GM10248 (cell line): ENCODE measurements at places on chromosomes 11 and 22.
A peak's percentile ranks its signal among the peaks of the same experiment; 100 is the strongest.

- DNase-seq, result no peak
Observed at GRCh38 chr11:134647066-134647743, 235.2 kb upstream of the B3GAT1 start.

DNA sequence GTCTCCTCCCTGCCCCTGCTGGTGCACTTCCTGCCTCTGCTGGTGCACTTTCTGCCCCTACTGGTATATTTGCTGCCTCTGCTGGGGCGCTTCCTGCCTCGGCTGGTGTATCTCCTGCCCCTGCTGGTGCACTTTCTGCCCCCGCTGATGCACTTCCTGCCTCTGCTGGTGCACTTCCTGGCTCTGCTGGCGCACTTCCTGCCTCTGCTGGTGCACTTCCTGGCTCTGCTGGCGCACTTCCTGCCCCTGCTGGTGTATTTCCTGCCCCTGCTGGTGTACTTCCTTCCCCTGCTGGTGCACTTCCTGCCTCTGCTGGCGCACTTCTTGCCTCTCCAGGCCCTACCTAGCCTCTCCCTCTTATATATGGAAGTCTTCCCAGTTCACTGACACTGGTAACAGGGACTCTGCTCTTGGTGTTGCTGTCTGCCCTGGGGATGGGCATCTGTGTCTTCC lies 10.1 kb downstream of the MTFP1 start:
- no peak for DNase-seq

GRCh38 chr11:71173709-71174108 lies 78.7 kb downstream of the SHANK2 start:
- no peak for DNase-seq

- DNase-seq, result peak; percentile 16
Observed at GRCh38 chr11:100467821-100468508, 219.1 kb upstream of the ARHGAP42 start.

GRCh38 chr11:78429660-78430059 lies 12.0 kb upstream of the GAB2 start:
- no peak for DNase-seq

GRCh38 chr22:31800065-31800464 lies 46.2 kb downstream of the DEPDC5 start:
- DNase-seq, result no peak

DNA sequence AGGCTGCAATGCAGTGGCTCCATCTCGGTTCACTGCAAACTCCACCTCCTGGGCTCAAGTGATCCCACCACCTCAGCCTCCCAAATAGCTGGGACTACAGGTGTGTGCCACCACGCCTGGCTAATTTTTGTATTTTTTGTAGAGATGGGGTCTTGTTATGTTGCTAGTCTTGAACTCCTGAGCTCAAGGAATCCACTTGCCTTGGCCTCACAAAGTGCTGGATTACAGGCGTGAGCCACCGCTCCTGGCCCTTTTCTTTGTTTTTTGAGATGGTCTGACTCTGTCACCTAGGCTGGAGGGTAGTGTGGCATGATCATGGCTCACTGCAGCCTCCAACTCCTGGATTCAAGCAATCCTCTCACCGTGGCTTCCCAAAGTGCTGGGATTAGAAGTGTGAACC lies 21.0 kb downstream of the ARFGAP3 start:
- no peak for DNase-seq

- no peak for DNase-seq
Observed at GRCh38 chr22:44468973-44469372, 29.1 kb downstream of the RTL6 start.

DNA sequence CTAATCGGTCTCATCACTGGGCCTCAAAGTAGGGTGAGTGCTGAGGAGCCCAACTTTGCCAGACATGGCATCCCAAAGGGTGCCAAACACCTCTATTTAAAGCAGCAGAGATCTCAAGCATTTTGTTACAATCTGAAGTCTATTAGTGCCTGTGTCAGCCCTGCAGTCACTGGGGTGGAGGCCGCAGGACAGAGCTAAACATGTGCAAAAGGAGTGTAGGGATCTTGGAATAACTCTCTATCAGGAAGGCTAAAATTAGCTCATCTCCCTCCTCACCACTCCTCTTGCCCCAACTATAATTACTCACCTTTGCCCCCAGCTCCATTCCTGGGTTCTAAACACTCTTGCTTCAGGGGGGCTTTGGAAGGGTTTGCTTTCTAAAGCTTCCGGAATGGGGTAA lies 87.5 kb downstream of the TIMP3 start:
- DNase-seq, result no peak

DNA sequence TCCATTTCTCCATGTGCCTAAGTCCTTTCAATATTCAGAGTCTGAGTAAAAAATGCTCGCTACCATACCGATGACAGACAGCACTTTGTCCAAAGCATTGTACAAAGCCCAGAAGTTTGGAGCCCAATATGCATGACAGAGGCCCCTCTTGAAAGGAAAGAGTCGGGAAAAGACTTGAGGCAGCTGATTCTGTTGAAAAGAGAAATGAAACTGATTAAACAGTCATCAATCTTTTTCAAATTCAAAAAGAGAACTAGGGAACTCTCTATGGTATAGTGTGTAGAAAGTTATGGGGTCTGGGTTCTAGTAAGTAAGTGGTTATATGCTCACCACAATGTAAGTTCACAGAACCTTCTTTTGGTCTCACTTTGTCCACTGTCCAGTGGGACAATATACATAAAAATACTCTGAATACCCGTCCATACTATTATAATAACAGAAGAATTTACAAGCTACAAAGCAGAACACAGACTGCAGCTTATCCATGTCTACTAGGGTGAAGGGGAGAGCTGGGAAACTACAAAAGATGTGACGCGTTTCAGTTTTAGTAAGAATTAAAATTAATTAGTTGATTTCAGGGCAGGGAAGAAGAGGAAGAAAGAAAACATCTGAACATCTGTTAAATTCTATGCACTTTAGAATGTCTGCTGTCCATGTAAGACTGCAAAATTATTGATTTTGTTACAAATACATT lies 26.7 kb downstream of the ALG8 start:
- DNase-seq, result peak; percentile 31

GRCh38 chr11:119295178-119295577 lies 21.8 kb downstream of the MCAM start:
- DNase-seq, result no peak

DNA sequence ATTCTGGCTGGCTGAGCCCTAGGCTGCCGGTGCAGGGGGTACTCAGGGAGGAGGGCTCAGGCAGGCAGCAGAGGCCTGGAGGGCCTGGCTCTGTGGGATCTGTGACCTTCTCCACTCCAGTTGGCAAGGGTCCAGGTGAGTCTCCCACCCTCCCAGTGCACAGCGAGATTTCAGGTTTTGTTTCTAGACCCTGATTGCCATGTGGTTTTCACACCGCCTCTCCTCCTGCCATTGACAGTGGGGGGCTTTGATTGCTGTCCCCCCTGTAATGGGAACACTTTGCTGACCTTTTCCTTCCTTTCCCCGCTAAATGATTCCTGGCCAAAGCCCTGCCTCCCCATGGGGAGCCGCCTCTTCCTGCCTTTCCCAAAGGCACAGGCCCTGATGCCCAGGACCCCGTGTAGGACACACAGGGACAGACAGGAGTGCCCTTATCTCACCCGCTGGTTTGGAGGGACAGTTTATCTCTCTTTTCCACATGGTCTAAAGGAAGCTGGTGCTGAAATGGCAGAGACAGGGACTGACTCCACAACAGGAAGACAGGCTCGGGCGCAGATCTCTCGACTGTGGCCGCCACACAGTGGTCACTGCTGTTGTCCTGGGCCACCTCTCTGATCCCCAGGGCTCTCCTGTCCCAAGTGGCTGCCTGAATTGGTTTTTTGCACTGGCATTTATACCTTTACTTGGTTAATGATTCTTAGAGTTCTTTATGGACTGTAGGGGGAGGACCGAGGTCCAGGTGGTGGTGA lies 43.4 kb downstream of the BCR start:
- no peak for DNase-seq

DNA sequence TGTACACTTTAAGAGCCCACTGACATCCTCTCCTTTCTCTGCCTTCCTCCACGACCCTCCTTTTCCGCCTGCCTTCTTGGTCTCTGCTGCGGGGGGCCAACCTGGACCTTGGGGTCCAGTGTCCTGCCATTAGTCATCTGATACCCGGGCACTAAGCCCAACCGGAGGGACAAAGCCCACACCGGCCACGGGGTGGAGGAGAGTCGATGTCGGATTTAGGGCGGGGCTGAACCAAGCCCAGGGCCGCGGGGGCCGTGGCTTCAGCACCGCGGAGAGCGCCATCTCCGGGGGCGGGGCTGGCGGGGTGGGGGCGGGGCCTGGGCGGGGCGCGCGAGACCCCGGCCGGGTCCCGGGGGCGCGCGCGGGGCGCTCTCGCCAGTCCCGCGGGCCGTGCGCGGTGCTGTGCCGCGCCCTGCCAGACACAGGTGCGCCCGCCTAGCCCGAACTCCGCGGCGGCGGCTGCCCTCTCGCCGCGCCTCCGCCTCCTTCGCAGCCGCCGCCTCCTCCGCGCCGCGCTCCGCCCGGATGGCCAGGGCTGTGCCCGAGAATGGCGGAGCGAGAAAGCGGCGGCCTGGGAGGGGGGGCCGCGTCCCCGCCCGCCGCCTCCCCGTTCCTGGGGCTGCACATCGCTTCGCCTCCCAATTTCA lies at the start of gene MAPK8IP1:
Gene MAPK8IP1 (plus strand): TSS at position 378 of the 647 bp plus-strand sequence. CDS start 170 bp downstream, at position 548.
- DNase-seq, result peak; percentile 86

DNA sequence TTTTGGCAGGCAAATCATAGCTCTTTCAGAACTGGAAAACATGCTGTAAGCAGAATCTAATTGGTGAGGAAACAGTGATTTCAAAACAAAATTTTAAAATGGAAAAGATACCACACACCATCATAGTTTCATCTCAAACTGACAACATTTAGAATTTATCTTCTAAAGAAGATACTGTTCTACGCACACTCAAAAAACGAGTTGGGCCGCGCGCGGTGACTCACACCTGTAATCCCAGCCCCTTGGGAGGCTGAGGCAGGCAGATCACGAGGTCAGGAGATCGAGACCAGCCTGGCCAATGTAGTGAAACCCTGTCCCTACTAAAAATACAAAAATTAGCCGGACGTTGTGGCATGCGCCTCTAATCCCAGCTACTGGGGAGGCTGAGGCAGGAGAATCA lies 44.2 kb upstream of the ADSL start:
- DNase-seq, result no peak

- DNase-seq, result no peak
Observed at GRCh38 chr22:19766511-19767426, 6.2 kb downstream of the TBX1 start.
